ENCODE measurements at places on chromosomes 2 and 18.

GRCh38 chr2:3784731-3785130 lies 81.4 kb downstream of the DCDC2C start:
- DNase-seq: no peak

- no peak for DNase-seq
These were observed 48.6 kb upstream of the DNAH7 start for GRCh38 chr2:196117214-196117705.

- no peak for DNase-seq
These were observed 891 bp upstream of the FTCDNL1 start for GRCh38 chr2:199851883-199852282.

GRCh38 chr2:166127217-166128155 lies at the start of gene SCN1A:
SCN1A (minus strand) TSS chr2:166128020; CDS start chr2:166073621, 54,399 bp downstream.
- DNase-seq: no peak

- DNase-seq: no peak
These were observed 380.0 kb downstream of the MEIS1 start for GRCh38 chr2:66814916-66815315.

- no peak for DNase-seq
These were observed 9.5 kb upstream of the RNF103 start for GRCh38 chr2:86633155-86633651.

GRCh38 chr2:150050036-150050435 lies 437.4 kb downstream of the RND3 start:
- no peak for DNase-seq

DNA sequence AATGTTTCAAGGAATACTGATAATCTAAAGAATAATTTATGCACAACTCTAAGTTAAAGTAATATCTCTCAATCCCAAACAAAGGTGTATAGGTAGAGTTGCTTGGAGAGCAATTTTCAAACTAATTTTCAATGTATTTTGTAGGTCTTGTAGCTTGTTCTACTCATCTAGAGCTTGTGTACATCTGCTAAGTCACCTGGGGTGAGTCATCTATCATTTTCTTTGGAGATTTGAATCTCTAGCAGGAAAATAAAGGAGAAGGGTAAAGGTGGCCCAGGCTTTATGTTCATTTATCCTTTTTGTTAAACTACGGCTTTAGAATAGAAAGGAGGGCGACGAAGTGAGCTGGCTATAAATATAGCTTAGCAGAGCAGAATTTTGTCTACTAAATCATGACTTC lies 76.8 kb upstream of the THUMPD2 start:
- DNase-seq: no peak

DNA sequence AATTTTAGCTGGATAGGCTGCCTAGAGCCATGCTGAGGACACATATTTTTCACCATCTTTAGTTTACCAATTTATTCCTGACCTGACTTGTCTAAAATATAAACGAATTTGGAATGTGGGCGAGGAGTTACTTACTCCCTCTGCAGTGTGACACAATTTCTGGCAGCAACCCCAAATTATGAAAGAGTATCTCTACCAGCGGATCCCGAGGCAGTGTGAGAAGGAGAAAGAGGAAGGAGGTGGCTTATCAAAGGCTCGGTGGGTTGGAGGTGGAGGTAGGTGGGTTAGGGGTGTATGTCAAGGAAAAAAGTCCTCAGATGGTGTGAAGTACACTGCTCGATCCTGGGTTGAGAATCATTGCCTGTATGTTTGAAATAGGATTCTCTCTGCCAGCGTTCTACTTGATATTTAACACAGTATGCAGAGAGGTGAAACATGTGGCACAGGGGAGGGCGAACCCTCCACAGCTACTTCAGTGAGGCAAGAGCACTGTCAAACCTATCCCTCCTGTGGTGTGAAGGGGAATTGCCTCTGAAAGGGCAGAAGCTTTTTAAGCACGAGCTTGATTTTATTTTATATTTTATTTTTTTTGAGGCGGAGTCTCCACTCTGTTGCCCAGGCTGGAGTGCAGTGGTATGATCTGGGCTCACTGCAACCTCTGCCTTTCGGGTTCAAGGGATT lies 76.0 kb downstream of the RFTN2 start:
- no peak for DNase-seq
